ENCODE measurements at places on chromosomes 13 and 19.

DNA sequence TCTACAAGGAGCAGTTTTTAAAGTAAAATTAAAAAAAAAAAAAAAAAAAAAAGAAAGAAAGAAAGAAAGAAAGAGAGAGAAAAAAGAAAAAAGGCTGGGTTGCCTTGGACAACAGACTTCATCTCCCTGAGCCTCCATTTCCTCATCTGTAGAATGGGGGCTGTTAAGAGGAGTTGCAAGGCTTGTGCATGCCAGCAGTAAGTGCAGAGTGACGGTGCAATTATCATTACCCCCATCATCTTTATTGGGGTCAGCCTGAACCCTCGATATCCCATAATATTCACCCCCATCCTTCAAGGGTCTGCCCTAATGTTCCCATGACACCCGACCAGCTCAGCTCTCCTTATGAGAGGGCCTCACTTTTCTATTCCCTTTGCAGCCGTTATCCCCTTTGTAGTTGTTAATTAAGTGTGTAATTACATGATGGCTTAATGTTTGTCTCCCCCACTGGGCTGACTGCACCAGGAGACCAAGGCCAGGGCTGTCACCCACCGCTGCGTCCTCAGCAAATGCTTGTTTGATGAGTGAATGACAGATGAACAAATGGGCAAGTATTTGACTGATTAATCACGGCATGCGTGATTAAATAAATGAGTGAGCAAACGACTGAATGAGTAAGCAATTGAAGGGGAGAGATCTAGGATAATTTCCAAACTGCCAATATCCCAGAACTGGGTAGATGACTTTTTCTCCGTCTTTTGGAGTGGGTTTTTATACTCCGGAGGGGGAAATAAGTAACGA lies 10.1 kb downstream of the FOSB start:
- DNase-seq, result no peak

DNA sequence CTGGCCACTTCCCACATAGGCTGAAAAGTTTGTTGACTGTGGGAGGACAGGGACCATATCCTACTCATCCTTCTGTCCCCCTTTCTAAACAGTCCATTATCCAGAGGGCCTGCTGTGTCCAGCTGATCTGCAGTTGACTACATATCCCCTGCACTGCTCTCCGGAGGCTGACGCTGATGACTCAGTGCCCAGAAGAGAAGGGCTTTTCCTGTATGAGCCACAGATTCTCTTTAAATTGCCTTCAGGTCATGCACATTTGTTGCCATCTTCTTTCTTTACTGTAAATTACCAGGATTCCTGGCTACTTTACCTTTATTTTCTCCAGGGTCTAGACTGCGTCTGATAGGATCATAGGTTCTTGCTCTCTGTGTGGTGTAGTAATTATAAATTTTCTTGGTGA lies 125.2 kb downstream of the LACC1 start:
- no peak for DNase-seq

DNA sequence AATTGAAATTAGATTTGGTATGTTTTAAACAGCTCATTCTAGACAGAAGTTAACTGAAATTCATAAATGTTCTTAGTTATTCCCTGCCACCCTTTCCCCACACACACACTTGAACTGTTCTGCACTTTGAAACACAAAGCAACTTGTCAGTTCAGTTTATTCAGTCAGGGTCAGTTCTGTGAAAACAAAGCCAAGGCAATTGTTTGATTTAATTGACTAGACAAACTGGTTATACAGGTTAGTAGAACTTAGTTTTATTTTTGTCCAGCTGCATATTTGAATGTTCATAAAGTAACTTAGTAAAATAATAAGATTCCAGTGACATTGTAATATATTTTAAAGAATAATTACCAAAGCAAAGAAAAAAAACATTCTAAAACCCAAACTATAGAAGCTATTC lies 98.3 kb upstream of the KLF5 start:
- no peak for DNase-seq

DNA sequence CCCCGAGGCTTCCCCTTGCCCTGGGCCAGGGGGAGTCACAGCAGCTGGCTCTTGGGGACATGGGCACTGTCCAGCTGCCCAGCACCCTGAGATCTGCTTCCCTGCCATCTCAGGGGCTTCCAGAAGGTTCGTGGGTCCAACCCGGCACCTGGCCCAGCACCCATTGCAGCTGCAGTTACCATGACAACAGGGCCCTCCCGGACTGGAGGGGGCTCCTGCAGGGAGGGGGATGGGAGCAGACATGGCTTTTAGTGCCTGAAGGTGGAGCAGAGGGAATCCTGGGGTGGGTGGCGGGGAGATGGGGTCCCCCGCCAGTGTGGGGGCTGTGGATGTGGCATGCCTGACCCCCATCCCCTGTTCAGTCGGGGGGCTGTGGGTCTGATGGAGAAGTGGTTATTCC lies 14.7 kb downstream of the PIN1 start:
- no peak for DNase-seq

- DNase-seq, result no peak
These were observed 1863.5 kb upstream of the PCDH20 start for GRCh38 chr13:63279136-63279535.

- DNase-seq, result peak; percentile 93
These were observed 1.0 kb upstream of the ICAM5 start for GRCh38 chr19:10288662-10289166.

DNA sequence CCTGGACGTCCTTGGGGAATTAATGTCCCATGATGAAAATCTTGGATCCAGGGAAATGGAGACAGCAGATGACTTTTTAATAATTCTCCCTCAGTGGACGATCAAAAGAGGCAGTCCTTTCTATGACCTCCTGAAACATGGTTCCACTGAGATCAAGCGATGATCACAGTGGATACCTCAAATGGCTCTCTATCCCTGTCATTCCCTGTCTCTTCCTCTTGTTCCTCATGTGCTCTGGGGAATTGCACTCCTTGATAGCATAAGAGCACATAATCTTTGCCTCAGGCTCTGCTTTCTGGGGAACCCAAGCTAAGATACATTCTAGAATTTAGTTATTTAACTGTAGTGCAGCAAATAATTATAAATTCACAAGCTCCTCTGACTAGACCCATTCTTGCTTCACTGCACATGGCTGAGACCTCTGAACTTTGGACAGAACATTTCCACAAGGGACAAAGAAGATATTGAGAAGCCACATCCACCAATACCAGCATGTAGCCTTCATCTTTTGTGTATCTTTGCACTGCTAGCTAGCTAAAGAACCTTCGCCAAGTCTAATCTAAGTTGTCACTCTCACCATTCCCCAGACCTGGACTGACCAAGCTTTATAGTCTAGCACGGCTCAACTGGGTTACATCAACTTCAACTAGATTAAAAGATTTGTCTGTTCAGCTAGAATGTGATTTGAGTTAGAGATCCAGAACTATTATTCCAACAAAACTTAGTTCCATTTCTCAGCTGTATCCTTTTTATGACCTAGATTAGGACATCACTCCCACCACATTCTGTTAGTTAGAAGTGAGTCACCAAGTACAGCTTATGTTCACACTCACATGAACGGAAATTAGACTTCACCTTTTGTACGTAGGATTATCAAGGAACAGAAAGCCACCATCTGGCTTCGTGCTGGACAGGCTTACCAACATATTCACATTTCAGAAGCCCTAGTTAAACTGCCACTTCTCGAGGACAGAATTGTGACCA lies 142.7 kb downstream of the SUCLA2 start:
- DNase-seq, result no peak

DNA sequence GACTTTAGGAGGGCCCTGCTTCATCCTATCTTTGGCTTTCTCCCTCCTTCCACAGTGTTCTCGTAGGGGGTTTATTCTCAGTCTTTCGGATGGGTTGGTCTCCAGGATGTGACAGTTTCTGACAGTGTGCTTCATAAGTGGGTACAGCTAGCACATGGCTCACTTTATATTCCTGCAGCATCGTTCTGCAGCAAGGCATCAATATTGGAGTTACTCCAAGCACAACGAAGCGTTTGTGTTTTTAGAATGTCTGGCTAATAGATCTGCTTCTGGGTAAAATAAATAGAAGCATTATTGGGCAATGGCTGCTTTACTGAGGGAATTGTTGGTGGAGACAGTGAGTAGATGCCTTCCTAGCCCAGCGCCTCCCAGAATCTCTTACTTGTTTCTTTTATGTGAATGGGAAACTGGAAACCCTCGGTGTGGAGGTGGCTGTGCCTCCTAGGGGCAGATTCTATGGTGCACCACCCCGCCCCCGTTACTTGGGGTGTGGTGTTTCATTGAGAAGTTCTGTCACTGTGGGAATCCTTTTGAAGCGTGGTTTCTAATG lies 2.0 kb downstream of the FARP1 start:
- DNase-seq, result no peak

DNA sequence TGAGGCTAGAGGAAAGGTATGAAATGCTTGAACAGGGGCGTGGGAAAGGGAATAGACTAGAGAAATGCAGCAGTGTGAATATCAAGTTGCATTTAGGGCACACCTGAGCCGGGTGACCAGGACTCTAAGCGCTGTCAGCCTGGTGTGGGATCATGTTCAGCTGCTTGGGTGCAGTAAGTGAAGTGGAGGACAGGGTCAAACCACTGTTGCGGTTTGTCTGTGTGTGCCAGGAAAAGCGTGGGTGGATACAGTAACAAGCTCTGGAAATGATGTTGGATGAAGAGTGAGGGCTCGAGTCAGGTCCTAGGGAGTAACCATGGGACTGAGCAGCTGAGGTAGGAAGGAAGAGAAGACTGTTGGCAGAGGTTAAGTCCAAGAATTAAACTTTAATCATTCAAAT lies 15.8 kb downstream of the DGKH start:
- no peak for DNase-seq

DNA sequence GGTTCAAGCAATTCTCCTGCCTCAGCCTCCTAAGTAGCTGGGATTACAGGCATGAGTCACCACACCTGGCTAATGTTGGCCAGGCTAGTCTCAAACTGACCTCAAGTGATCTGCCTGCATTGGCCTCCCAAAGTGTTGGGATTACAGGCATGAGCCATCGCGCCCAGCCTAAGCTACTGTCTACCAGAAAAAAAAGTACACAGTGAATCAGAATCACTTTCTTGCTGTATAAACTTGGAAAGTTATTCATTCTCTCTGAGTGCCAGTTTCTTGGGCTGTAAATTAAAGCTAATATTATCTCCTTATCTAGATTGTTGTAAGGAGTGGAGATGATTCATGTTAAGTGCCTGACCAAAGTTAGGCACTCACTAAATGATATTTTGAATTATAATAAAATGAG lies 242.8 kb downstream of the ENOX1 start:
- no peak for DNase-seq

DNA sequence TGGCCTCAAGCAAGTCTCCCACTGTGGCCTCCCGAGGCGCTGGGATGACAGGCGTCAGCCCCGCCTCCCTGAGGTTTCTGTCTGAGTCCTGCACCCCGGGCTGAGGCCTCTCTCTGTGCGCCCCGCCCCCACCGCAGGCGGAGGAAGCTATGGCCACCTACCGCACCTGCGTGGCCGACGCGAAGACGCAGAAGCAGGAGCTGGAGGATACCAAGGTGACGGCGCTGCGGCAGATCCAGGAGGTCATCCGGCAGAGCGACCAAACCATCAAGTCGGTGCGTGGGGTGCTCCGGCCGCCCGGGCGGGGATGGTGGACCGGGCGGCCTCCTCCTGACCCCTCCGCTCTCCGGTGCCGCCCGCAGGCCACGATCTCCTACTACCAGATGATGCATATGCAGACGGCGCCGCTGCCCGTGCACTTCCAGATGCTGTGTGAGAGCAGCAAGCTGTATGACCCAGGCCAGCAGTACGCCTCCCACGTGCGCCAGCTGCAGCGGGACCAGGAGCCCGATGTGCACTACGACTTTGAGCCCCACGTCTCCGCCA lies 12.7 kb downstream of the ARHGAP45 start:
- DNase-seq, result no peak

GRCh38 chr13:68176475-68176874 lies 946.3 kb upstream of the PCDH9 start:
- DNase-seq, result no peak

GRCh38 chr13:48594096-48594815 lies 59.5 kb upstream of the CYSLTR2 start:
- no peak for DNase-seq

- no peak for DNase-seq
These were observed 44.5 kb downstream of the VWA8 start for GRCh38 chr13:41916173-41916954.

- no peak for DNase-seq
These were observed 1139.3 kb downstream of the DIAPH3 start for GRCh38 chr13:59024434-59024833.

- DNase-seq, result no peak
These were observed 6.4 kb upstream of the RASL11A start for GRCh38 chr13:27264181-27264580.

DNA sequence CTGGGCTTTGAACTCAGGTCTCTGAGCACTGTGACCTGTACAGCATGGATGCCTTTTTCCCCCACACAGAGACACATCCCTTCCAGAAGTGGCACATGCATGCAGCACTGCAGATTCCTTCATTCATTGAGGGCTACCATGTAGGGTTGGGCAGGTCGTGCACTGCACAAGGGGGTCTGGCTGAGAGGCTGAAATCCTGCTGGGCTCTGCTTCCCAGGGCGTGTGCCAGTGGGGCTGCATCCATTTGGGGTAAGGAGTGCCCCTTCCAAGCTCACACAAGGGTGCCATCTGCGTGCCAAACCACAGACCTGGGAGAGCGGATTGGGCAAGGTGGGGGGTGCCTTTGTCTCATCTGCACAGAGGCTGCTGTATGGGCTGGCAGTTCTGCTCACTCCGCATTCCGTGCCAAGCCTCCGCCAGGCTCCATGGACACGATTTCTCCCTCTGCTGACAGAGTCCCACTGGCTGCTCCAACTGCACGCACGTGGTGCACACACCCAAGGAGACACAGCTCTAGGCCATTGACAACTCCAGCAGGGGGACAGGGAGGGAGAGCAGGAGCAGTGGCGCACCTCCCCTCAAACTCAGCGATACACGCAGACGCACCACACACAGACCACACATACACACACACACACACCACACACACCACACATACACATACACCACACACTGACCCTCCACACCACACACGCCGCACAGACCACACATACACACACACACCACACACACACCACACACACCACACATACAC lies 4.5 kb upstream of the SHISA7 start:
- DNase-seq, result peak; percentile 69

DNA sequence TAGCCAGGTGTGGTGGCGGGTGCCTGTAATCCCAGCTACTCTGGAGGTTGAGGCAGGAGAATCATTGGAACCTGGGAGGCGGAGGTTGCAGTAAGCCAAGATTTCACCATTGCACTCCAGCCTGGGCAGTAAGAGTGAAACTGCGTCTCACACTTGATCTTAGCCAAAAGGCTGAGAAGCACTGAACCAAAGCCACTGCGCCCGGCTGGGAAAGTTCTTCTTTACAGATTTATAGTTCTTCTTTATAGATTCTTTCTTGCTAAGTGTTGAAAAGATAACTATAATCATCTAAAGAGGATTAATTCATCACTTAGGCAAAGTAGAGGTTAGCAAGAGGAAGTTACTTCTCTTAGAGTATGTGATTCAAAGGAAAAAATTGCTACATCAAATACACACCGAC lies 11.1 kb downstream of the ZNF417 start:
- no peak for DNase-seq

GRCh38 chr19:5808120-5808816 lies 3.4 kb downstream of the NRTN start:
- no peak for DNase-seq

GRCh38 chr13:94201022-94201421 lies 278.5 kb downstream of the DCT start:
- no peak for DNase-seq

GRCh38 chr13:99656092-99656745 lies 154.9 kb downstream of the TM9SF2 start:
- DNase-seq, result peak; percentile 66
